NCI-H446 treated with DMSO at 0.1 percent for 48 hours (cell line): ENCODE measurements at places on chromosomes 3 and 15.

DNA sequence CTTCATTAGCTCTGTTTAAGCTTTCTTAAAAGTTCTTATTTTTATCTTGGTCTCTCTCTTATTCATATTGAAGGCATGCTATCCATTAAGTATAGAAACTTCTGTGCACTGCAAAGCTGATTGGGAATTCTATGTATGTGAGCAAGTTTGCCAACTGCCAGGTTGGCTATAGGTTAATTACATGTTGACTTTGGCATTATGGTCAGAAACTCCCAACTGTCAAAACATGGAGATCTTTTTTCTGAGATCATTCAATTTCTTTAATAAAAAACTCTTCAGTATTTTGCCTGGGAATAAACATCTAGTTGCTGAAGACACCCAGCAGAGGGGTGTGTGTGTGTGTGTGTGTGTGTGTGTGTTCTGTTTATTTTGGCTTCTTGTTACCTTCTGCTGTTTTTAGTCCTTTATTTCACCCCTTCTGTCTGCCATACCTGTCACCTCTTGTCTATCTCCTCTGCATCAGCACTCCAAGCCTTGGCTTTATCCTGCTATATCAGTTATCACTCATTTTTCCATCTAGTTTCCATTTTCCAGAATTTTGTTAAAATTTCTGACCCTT is 1.3 kb upstream of the ARL14 start:
- DNase-seq = no peak

- no peak for DNase-seq
These were observed 22.4 kb downstream of the HPS3 start for GRCh38 chr3:149151843-149152242.

DNA sequence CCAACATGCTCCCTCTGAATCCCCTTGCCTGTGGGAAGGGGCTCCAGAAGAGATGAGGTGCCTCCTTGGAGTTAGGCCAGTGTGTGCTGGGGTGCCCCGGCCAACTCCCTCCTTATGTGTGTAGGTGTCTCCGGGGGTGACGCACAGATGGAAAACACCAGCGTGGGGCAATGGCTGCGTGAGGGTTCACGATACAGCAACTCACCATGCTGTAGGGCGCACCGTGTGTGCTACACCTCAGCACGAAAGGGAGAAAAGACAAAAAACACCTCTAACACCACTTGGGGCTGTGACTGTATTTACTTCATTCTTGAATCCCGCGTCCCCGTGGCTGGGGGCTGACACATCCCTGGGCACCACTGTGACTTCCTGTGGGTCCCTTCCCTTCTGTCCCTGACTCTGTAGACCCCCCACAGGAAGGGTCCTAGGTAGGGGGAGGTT is 1.6 kb upstream of the CALML4 start:
- DNase-seq = no peak

DNA sequence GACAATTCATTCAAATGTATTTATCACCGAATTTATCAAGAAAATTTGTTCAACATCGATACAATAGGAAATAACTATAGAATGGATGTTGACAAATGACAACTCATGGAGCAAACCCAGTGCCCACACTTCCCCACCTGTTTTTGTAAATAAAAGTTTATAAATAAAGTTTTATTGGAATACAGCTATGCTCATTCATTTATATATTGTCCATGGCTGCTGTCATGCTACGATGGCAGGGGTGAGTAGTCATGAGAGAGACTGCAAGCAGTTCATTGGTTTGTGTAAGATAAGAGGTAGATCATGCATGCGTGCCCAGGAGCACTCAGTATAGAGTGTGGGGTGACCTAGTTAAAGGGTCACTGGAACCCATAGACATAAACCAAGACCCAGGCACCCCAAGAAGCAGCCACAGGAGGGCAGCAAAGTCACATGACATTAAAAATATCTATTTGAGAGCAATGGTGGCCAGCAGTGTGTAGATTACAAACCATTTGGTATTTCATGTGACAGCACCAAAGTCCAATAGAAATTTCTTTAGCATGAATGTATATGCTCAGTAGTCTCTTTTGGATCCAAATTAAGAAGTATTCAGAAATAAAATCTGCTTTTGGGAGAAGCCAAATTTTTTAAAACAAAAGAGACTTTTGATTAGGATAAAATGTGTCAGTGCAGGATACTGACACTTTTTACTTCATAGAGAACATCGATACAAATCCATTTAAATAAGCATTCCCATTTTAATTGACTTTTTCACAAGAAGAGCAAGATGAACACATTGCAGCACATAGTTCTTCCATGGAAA is 794.8 kb downstream of the MCTP2 start:
- no peak for DNase-seq

GRCh38 chr3:138034918-138035317 is 25.0 kb downstream of the CLDN18 start:
- no peak for DNase-seq

GRCh38 chr3:118501152-118501551 is 533.5 kb downstream of the IGSF11 start:
- DNase-seq = no peak

DNA sequence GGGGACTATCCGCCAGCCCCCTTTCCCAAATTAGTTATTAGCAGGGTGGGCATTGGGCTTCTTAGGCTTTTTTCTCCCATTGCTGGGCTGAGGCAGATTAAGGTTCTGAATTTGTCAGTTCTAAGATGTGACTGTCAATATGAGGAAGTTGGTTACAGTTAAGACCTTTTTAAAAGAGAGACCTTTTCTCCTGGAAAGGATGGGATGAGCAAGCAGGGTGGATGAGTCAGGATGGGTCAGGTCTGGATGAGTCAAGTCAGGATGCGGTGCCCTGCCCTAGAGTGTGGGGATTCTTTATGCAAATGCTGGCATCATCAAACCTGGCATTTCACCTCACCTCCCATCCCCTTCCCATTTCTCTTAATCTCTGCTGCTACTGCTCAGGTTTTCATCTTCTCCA is 1.9 kb downstream of the AEN start:
- DNase-seq = no peak

DNA sequence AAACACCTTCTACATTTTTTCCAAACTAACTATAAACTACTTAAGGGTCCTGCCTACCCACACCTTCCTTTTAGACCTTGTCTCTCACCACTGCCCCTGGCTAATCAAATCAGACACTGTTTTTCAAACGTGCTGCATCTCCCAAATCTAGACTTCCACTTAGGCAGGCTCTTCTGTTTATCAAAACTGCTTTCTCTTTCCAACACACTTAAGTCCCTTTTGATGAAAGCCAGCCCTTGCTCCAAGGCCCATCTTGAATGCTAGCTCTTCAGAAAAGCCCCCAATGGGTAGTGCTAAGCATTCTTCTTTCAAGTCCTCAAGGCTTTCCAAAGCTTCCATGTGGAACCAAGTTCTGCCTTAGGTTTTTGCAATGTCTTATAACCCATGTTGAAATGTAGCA is 888.3 kb downstream of the TUSC7 start:
- no peak for DNase-seq

- DNase-seq = no peak
These were observed 1065.2 kb downstream of the ZPLD1 start for GRCh38 chr3:103499967-103500366.

DNA sequence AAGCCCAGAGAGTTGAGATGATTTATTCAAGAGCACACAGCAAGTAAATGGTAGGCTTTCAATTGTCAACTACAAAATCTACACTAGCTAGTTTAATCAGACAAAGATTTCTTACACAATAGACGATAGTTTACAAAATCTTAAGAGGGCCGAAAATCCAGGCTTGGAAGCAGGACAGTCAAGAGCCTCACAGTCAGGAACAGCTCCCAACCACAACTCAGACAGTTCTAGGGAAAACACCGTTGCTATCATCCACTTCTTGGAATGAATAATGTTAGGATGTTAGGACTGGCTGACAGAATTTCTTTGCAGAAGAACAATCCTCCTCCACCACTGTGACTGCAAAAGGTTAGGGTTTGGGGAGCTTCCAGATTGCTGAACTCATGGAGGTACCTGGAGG is 290.8 kb upstream of the ZPLD1 start:
- no peak for DNase-seq

- no peak for DNase-seq
These were observed 25.6 kb upstream of the FAM174B start for GRCh38 chr15:92681141-92681631.

DNA sequence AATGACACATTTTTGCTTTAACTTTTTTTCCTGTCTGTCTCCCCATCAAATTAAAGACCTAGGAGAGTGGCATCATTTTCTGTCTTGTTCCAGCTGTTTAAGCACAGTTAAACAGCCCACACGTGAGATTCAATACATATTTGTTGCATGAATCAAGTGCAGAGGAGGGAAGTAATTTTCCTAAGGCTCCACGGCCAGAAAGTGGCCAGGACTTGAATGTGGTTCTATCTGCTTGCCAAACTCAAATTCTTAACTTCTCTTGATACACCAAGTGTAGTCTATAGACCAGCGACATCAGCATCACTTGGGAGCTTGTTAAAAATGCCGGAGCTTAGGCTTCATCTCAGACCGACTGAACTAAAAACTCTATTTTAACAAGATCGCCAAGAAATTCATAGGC is 724.8 kb upstream of the CFAP20DC start:
- no peak for DNase-seq

GRCh38 chr3:172106989-172107388 is 67.6 kb downstream of the FNDC3B start:
- no peak for DNase-seq

- DNase-seq = no peak
These were observed 272.4 kb upstream of the TPM1 start for GRCh38 chr15:62770111-62770660.

DNA sequence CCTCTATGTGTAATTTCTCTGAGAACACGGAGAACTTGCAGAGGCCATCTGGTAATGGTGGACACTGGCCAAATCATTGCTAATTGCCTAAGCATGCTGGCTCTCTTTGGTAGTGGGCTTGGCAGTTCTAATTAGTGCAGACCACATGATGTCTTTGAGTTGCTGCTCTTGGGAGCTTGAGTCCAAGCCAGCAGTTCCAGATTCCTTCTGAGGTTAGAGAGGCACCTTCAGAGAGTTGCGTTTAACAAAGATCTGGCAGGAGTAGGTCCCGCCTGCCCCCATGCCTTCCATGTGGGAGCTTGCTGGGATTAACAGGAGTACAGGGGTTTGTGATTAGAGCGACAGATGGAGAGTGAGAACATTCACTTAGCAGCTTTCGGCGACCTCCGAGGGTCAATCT is 449.0 kb upstream of the LMCD1 start:
- DNase-seq = peak; percentile 96

DNA sequence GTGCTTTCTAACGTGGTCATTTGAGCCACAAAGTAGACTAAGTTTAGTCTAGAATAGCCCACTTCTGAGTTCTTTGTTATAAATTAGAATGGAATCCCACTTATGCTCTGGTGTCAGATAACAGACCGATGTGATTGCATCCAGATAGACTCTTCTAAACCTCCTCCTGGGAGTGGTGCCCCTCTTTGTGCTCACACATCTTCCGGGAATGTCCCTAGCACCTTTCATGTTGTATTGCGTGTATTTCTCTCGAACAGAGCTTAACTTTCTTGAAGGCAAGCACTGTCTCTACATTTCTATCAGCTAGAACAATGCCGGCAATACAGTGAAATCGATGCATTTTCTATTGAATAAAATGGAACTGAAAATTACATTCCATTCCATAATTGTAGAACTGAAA is 23.0 kb downstream of the CP start:
- no peak for DNase-seq

- no peak for DNase-seq
These were observed 20.6 kb downstream of the CMTM6 start for GRCh38 chr3:32481791-32482631.

- DNase-seq = no peak
These were observed 58.5 kb downstream of the ST6GAL1 start for GRCh38 chr3:186988806-186989205.

DNA sequence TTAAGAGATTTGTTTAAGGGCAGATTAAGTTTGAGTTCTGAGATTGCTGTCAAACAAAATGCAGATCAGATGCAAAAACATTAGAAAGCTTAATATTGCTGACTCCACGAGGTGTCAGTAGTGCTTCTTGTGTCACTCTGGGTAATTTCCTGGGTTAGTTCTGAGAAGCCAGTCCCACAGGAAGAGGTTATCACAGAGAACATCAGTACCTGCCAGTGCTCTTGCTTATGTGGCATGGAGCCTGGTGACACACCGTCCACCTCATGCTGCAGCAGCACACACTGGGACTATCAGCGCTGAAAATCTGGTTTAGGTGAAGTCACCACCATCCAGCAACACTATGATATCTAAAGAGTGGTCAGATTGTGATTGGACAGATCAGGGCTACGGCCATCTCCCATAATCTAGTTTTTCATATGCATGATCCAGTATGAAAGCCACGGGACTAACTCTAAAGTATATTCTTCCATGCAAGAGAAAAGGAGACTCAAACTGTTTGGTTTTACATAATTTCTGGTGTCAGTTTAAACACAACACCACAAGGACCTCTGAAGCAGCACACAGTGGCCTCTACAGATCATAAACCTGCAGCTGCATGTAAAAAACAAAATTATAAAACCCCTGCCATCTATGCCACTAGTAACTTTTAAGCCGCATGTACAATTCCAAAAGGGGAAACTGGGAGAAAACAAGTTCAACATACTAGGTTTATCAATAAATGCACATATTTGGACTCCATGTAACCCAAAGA is 36.1 kb upstream of the MYO5C start:
- no peak for DNase-seq

- DNase-seq = no peak
These were observed 28.9 kb downstream of the SEC22C start for GRCh38 chr3:42552830-42553229.

DNA sequence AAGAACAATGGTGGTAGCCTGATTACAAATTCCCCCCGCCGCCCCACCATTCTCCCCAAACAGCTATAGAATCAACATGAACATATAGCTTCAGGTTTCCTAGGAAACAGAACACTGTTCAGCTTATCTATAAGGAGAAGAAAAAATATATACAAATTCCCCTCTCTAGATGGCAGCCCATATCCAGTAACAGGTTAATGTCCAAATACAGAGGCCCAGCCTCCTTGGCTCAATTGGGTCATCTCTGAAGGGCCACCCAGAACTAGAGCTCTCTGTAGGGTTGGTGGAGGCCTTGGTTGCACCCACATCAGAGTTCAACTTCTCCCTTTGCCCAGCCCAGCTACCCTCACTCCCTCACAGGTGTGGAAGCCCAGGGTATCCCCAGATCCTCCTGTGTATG is 91.5 kb upstream of the ADAMTS17 start:
- no peak for DNase-seq

- DNase-seq = no peak
These were observed 15.4 kb downstream of the C15orf62 start for GRCh38 chr15:40785164-40785563.

- DNase-seq = no peak
These were observed 29.8 kb downstream of the ADAMTS9 start for GRCh38 chr3:64658001-64658400.
